ENCODE measurements at places on chromosomes 1 and 21. TPM values are rescaled to one million over a fixed set of nuclear protein-coding genes. Genes with fewer than 3 reads are reported as not detected.

Gene TRIM67
- not detected for total RNA-seq

Gene LCE6A
- total RNA-seq: not detected

Gene ADAMTSL4
- 0.06 TPM for total RNA-seq

Gene WDR64
- total RNA-seq: not detected

Gene CAMK2N1
- 13.3 TPM for total RNA-seq

- peak; percentile 15 for DNase-seq
Measured at GRCh38 chr1:162297208-162297607, 79.4 kb downstream of the SPATA46 start.

- DNase-seq: no peak
Measured at GRCh38 chr1:203114202-203114601, 13.3 kb upstream of the ADORA1 start.

DNA sequence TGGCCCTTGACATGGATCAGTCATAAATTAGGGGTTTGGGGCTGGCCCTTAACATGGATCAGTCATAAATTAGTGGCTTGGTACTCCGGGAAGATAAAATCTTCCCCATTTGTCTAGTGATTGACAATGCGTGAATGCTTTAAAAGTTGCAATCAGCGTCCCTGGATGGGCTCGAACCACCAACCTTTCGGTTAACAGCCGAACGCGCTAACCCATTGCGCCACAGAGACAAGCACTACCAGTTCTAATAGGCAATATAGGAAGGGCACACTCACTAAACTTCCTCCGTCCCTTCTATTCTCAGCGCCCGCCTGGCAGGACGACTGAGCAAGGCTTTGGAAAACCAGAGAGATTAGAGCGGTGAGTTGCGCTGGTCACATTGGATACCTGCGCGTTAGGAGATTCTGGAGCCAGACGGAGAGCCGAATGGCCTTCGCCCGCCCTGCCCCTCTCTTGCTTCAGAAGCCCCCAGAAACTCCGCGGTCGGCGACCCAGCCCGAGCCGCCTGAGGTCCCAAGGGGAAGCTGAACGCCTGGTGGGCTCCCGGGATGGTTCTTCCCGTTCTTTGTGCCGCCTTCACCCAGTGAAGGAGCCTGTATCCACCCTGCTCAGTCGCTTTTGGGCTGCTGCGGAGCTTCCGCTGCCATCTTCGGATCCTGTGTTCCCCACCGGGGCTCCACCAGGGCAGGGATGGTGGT, 235.9 kb downstream of the FAM72C start:
- DNase-seq: peak; percentile 94

GRCh38 chr21:9755611-9756010, 765.8 kb upstream of the TPTE start:
- DNase-seq: no peak

DNA sequence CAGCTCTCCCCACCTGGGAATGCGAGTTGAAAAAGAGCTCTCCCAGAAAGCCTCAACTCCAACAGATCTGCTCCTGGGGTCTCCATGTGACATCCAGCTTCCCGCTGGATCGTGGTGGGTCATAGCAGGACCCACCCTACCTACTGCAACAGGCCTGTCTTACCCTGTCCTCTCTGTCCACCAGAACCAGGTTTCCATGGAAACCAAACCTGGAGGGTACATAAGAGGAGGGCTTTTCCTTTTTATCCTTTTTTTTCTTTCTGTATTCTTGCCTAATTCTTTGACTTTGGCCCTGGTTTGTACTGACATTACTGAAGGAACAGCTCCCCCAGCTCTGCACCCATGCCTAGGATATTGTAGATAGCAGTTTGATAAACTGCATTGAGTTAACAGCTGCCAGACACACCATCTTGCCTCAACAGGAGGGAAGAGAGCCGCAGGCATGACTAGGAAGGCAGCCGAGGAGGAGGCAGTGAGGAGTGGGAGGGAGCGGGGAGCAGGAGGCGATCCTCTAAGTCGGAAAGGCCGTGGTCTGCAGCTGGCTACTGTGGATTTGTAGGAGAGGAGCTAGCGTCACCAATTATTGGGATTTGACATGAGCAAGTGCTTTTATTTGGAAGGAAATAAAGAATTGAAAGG, 9.7 kb upstream of the FMOD start:
- no peak for DNase-seq

DNA sequence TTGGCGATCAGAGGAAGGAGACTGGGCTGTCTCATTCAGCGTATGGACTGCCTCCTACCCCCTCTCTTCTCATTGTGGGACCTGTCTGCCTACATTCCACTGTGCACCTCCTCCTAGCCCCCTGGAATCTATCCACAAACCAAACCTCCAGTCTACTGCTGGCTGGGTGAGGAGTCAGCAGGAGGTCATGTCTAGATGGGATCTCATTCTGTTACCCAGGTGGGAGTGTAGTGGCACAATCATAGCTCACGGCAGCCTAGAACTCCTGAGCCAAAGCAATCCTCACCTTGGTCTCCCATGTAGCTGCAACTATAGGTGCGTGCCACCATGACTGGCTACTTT, 18.0 kb upstream of the TTC22 start:
- no peak for DNase-seq

DNA sequence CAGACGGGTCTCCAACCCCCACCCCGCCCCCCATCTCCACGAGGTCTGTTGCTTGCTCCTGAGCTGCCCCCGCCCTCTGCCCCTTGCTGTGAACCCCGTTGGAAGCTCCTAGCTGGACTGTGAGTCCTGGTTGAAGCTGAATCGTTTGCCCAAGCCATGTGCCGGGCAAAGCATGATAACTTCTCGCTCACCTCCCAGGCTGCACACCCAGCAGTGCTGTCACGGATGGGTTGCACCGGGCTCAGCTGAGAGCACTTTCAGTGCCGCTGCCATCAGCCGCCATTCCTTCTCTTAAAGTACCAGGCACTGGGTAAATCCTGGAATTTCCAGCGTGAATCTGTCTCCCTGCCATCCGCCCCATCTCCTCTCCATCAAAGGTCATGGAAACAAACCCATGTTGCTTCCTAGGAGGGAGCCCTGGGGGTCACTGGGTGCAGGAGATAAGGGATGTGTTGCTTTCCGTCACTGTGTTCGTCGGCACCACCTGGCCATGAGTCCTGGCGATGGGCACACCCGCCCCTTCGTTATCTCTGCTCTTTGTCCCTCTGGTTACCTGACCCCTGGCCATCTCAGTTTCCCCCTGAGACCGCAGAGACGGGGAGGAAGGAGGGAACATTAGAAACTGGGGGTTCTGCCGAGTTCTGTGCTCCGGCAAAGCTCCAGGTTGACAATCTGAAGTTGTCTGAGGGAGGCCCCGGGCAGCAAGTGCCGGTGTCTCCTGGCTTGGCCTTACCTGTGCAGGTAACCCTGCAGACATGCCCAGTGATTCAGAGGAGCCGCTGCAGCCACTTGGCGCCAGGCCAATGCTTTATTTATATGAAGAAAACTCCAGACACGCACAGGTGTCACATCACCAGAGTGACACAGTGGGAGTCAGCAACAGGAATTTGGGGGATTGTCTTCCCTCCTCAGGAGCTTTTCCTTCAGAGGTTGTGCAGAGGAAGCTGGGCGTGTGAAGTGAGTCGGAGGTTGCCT, 2.7 kb downstream of the PDE9A start:
- no peak for DNase-seq

DNA sequence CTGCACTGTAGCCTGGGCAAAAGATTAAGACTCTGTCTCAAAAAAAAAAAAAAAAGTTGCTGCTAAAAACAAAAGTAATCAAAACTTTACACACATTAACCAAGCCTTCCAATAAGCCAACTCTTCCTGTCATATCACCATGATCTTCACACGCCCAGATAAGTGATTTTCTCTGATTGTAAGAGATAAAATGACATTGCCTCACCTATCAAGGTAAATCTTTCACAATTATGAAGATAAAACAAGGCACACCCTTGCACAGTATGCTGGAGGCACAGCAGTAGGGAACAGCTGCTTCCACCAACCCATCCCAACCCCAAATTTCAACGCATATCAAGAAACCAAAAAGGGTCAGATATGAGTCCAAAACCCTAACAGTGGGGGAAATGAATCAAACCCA, 8.8 kb upstream of the TIAM1 start:
- DNase-seq: no peak

DNA sequence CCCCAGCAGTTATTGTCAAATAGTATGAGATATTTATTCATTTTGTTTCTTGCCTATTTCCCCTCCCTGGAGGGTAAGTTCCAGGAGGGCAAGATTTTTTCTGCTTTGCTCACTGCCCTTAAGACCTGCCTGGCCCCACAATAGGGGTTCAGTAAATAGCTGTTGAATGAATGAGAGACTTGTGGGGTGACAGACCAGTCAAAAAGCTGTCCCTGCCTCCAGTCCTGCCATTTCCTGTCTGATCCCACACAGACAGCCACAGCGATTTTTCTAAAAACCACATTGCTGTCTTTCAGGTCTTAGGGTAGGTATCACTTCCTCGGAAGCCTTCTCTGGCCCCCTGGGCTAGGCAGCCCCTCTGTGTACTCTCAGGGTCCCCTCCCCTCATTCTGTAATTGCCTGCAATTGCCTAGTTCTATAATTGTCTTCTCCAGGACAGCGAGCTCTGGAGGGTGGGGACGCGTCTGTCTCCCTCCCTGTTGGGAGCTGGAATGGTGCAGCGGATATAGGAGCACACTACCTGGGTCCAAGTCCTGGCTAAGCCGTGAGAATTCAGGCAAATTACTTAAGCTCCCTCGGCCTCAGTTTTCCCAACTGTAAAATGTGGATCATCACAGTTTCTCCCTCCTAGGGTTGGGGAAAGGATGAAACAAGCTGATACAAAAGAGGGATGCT, 1.8 kb upstream of the EXTL1 start:
- DNase-seq: peak; percentile 38

DNA sequence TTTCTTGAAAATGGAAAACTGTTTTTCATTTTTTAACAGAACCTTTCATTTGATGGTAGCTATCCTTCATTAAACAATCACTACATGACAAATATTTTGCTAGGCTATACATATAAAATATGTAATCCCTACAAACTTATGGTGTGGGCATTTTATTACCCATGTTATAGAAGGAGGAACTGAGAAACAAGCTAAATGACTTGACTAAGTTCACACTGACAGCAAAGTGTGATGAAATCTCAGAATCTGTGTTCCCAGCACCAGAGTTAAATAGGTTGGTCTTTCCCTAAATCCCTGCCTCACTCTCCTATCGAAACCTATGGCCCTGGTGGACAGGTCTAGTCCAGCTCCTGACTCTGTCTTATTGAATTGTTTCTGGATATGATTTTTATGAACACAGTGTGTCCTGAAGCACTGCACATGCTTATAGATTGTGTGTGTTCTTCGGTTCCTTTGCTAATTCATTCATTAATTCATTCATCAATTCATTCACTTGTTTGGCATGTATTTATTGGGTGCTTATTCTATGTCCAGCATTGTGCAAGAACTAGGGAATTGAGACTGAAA, 301.0 kb downstream of the GRIK1 start:
- no peak for DNase-seq

DNA sequence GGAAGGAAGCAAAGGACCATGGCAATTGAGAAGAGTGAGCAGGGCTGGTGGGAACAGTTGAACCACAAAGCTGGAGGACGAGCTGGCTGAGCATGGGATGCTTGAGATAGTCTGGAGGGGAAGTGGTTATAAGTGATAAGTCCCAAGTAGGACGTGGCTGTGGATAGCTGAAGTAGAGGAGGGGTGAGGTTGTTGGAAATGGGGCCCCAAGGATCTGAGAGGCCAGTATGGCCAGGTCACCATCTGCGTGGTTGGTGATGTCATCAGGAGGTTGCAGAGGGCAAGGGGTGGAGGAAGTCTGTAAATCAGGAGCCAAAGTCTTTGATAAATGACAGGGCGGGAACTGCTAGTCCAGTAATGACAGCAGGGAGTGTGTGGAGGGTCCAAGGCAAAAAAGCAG, 11.0 kb upstream of the REN start:
- no peak for DNase-seq
